ENCODE measurements at places on chromosomes 7 and 10.

- peak; percentile 75 for DNase-seq
Measured at GRCh38 chr10:17453373-17454091, 863 bp downstream of the ST8SIA6 start.

GRCh38 chr7:71482284-71482683 lies 350.3 kb downstream of the GALNT17 start:
- DNase-seq, result no peak

GRCh38 chr10:56269181-56269580 lies 91.9 kb downstream of the ZWINT start:
- no peak for DNase-seq

GRCh38 chr7:157475095-157475494 lies 138.3 kb downstream of the DNAJB6 start:
- DNase-seq, result no peak

GRCh38 chr10:95513008-95513589 lies 48.1 kb downstream of the SORBS1 start:
- no peak for DNase-seq

GRCh38 chr7:110938165-110938564 lies 152.8 kb upstream of the LRRN3 start:
- DNase-seq, result no peak

DNA sequence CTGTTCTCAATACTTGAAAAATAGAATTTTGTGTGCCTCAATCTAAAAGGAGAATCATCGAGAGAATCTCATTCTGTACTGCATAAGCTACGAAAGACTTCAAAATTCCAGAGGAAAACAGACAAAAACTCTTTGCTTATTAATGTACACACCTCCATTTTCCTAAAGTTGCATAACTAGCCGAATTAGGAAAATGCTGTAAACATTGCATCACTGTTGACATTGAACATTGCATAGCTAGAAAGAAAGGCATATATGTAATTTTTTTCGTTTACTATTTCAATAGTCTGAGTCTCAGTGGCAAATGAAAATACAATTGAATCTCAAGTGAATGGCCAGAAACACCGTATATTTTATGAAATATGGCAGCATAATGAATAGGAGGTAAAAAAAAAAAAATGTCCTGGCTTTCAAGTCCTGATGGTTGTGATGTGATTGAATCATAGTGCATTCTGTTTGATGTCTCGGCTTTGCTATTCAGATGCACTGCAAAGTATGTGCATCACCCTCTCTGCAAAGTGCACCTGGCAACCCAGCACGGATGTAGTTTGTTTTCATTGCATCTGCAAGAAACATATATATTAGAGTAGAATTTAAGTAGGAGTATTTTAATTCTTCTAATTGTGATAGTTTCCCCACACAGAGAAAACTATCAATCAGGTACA lies 196.7 kb downstream of the VTI1A start:
- no peak for DNase-seq

DNA sequence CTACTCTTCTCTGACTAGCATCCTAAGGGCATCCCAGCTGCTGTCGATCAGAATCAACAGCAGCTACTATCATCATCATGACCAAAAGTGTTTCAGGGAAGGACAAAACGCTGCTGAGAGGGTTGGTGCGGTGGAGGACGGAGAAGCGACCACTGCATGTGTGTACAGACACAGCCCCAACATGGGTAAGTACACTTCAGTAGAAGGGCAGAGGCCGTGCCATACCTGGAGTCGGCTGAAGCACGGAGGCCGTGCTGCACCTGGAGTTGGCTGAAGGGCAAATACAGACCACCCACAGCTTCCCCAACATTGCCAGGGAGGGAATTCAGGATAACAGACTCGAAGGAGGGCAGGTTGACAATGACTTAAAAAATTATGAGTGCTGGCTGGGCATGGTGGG lies 67.8 kb upstream of the CYTH3 start:
- DNase-seq, result no peak

DNA sequence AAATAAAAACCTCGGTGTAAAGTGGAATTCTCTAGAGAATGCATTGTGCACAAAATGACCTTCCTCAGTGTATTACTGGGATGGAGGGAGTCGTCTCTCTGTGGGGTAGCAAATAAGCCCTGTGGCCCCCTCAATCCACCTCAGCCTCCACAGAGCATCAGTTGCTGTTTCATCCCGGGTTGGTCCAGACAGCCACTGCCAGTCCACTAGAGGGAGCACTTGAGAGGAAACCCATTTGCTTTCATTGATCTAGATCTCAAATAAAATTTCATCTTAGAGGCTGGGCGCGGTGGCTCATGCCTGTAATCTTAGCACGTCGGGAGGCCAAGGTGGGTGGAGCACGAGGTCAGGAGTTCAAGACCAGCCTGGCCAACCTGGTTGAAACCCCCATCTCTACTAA lies 1128.7 kb downstream of the CNTNAP2 start:
- no peak for DNase-seq

DNA sequence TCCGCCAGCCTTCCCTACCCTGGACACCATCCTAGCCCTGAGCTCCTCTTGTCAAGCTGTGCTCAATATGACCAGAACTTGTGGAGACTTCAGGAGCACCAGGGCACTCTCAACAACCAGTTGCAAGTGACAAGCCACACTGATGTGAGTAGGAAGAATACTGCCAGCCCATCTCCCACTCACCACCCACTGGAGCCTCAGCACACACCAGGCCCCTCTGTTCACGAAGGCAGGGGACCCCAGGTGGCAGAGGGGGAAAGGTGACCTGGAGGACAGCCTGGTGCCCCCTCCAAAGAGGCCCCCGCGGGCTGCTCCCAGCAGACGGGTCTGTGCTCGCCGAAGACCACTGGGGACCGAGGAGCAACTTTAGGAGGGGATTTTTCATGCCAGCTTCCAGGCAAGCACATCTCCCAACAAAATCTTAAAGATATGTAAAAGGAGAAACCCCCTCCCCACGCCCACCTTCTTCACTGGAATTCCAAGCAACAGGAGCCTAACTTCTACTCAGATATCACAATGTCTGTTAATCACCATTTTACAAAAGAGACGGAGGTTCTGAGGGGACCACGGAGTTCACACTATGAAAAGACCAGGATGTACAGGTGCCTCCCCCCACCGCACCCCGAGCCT lies 1.0 kb downstream of the MMD2 start:
- no peak for DNase-seq

DNA sequence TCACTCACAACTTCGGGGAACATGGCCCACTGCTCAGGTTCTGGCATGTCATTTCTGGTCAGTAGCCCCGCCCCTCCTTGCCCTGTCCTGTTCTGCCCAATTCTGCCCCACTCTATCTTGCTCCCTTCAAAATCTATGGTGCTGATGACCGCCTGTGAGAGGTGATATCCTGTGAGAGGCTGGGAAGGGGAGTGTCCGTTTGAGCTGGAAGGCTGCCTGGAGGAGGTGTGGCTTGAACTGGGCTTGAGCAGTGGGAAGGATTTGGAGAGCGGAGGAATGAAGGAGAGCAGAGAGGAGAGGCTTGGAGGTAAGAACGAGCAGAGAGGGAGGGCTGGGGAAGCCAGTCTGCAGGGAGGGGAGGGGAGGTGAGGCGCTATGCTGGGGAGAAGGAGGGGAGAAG lies 145.3 kb downstream of the RPS24 start:
- no peak for DNase-seq

- DNase-seq, result no peak
Measured at GRCh38 chr10:110529596-110530011, 31.9 kb downstream of the DUSP5 start.

- no peak for DNase-seq
Measured at GRCh38 chr7:739983-740942, 13.2 kb upstream of the PRKAR1B start.

DNA sequence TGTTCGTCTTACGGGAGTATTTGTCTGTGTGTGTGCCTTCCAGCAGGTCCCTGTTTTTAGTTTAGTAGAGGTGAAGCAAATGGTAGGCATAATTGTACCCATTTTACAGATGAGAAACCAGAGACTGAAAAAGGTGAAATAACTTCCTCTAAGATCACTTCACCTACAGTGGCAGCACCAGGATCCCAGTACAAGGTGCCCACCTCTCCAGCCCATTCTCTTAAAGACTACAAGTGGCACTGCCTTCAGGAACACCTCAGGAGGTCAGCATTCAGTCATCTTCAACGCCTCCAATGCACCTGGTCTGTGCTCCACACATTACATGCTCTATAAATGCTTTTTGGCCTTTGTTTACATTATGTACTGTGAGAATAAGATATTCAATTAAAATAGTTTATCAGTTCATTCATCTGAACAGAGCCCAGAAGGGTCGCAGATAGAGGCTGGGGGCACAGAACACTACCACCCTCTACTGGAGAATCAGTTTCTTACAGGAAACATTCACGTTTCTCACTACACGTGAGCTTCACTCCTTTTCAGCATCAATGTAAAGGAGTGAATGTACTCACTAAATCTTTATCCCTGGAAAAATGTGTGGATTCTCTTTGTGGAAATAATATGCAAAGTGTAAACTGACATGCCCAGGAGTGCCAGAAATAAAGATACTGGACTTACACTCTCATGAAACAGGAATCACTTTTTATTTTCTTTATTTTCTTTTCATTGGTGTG lies 45.5 kb upstream of the ABLIM1 start:
- DNase-seq, result no peak

All from type B pancreatic cell (in vitro differentiated cells).